ENCODE measurements at places on chromosomes 13 and 19.

- DNase-seq = no peak
Measured at GRCh38 chr13:107827840-107828549, 387.3 kb downstream of the LIG4 start.

DNA sequence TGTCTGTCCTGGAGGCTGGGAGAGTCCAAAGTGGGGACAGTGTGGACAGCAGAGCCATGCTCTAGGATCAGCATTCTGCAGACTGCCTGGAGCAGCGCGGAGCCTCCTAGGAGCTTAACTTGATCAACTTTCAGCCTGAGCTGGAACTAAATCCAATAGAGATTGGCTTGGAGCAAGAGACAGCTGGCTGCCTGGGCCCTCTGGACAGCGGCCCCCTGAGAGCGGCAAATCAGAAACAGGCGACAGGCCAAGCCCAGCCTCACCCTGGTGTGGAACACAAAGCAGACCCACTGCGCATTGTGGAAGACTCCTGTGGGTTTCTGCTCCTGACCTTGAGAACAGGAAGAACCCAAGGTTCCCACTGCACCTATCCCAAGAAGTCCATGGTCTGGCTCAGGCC lies 462.2 kb downstream of the TSHZ3 start:
- no peak for DNase-seq

GRCh38 chr13:51800486-51800885 lies 3.5 kb downstream of the DHRS12 start:
- DNase-seq = no peak

DNA sequence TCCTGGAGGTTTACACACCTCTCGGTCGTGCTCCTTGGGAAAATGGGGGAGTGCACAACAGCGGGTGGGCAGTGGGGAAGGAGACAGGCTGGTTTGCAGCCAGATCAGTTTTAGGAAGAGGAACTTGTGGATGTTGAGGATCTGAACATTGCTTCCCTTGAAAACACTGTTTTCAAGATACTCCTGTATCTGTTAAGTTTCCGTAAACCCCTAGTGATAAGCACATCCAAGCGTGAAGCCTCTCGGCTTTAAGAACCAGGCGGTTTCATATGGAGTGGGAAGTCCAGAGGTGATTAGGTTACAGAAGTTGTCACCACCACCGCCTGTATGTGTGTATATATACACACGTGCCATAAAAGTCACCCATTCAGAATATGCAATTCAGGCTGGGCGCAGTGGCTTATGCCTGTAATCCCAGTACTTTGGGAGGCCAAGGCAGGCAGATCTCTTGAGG lies 47.4 kb downstream of the SIPA1L3 start:
- DNase-seq = no peak

DNA sequence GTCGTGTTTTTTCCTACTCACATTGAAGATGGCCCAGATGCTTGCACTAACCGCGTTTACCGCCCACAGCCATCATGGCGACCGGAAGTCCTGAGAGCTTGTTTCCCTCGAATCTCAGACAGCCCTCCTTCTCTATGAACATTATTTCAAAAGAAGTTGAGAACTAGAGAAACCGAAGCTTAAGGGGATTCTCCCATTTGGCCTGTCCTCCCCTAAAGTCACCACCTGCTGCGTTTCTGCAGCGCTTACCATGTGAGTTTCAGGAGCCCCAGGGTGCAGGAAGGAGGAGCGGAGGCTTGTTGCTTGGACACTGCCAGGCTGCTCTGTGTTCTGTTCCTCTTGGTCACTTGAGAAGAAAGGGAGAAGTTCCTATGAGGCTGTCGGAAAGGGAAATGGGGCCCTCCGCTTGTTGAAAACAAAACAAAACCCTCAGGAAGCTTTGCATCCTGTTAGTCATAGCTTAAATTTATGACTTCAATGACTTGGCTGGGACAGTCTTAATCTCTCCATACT lies 6.2 kb downstream of the CARD8 start:
- peak; percentile 34 for DNase-seq

- no peak for DNase-seq
Measured at GRCh38 chr13:58004751-58005150, 373.2 kb downstream of the PCDH17 start.

GRCh38 chr13:65914716-65915115 lies 1315.4 kb downstream of the PCDH9 start:
- DNase-seq = no peak

DNA sequence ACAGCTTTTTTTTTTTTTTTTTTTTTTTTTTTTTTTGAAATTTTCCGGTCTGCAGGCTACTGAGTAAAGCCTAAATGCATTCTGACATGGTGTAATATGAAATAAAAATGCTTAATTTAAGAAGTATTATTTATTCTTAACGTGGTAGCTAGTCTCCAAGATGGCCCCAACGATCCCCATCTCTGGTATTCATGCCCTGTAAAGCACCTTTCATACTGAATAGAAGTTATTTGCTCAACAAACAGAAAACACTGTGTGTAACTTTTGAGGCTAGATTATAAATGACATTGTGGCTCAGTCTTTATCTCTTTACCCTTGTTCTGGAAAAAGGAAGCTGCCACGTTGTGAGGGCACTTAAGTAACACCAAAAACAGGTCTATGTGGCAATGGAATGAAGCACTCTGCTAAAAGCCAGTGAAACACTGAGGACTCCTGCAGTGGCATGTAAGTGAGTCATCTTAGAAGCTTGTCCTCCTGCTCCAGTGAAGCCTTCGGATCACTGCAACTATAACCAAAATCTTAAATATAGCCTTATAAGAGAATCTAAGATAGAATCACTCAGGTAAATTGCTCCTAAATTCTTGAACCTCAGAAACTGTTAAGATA lies 128.7 kb downstream of the UGGT2 start:
- no peak for DNase-seq

DNA sequence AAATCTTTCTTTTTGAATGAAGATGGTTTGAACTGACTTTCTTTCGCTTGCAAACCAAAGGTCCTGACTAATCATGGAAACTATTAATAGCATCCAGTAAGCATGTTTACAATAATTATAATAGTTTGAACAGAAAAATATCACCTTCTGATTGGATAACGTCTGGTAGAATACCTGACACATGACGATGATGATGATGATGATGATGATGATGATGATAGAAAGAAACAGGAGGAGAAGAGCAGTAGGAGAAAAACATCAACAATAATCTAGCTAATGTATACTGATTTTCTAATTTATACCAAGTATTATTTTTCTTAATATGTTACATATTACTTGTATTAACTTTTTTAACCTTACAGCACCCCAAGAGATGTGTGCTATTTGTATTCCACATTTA lies 157.5 kb upstream of the SPRY2 start:
- DNase-seq = no peak

- peak; percentile 64 for DNase-seq
Measured at GRCh38 chr19:51158474-51159129, 16.5 kb downstream of the SIGLEC7 start.

DNA sequence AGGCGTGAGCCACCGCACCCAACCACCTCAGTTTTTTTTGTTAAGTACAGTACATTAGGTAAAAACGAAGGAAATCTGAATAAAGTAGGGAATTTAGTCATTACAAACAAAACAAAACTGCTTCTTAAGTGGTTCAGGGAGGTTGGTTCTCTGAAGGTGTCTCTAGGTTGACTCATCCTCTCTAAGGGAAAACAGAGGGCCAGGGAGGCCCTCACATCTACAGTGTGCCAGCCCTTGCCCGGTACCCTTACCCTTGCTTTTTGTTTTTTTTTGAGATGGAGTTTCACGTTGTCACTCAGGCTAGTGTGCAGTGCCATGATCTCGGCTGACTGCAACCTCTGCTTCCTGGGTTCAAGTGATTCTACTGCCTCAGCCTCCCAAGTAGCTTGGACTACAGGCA lies 17.2 kb upstream of the JUND start:
- DNase-seq = no peak

- no peak for DNase-seq
Measured at GRCh38 chr13:50463719-50464118, 379.8 kb downstream of the DLEU7 start.

DNA sequence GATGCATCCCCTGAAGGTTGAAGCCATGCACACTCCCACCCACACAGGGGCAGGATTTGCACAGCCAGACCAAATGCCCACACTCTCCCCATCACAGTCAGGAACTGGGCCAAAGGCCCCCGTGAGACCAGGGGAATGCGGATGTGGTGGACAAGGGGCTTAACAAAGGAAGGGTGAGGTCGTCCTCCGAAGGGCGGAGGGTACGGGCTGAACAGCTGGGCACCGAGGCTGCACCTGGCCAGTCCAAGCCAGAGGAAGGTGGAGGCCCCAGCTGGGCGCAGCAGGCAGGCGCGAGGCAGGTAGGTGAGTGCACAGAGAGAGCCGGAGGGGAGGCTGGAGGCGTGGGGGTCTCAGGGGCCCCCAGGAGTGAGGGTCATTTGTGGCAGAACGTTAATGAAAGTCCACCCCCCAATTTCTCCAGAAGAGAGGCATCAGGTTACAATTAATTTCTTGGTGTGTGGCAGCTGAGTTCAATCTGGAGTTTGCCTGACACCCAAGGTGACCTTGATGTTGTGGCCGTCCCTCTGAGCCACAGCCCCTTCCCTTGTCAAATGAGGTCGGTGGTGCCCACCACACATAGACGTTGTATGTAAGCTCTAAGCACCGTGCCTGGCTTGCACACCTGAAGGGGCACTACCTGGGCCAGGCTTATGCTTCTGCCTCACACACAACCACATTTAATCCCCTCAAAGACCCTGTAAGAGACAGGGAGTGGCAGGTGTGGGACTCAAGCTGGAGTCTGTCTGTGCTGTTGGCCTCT lies 2.9 kb downstream of the KLK15 start:
- DNase-seq = no peak

DNA sequence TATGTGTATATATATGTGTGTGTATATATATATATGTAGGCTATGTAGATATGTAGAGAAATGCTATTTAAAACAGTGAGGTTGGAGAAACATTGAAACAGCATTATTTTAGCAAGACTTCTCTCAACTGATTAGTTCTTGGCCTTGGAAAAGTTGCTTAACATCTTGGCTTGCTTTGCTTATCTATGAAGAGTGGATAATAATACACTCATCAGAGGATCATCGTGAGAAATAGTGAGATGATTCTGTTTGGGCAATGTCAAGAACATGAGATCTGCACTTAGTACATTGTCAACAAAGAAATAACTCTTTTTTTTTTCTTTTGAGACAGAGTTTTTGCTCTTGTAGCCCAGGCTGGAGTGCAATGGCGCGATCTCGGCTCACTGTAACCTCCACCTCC lies 128.3 kb downstream of the KLF5 start:
- peak; percentile 9 for DNase-seq

DNA sequence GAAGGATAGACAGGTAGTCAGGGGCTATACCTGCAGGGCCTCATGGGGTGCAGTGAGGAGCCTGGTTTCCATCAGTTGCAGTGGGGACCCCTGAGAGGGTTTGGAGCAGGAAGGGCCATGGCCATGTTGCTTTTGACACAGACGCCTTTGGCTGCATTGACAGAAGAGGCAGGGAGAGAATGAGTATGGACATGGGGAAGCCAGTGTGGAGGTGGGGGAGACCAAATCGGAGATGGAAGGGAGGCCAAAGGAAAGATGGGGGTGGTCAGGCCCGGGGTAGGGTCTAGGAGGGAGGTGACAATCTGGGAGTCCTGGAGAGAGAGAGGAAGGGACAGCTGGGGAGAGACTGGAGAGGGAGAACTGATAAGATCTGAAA lies 1.3 kb downstream of the HSD11B1L start:
- no peak for DNase-seq

DNA sequence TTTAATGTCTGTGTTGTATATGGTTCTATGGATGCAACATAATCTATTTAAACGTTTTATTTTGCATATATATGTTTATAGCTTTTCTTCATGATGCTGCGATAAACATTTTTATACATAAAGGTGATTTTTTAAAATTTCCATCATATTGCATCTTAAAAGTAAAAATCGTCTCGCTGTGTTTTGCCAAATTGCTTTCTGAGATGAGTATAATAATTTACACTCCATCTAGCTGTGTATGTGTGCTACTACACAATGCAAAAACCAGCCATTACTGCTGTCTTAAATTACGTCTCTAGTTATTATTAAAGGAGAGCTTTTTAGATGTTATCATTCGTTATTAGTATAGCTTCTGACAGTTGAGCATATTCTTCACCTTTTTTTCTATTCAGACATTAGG lies 37.2 kb downstream of the METTL21C start:
- no peak for DNase-seq

- peak; percentile 54 for DNase-seq
Measured at GRCh38 chr13:31982540-31982939, 49.0 kb upstream of the FRY start.

- DNase-seq = no peak
Measured at GRCh38 chr13:113495494-113496210, 5.1 kb upstream of the DCUN1D2 start.

DNA sequence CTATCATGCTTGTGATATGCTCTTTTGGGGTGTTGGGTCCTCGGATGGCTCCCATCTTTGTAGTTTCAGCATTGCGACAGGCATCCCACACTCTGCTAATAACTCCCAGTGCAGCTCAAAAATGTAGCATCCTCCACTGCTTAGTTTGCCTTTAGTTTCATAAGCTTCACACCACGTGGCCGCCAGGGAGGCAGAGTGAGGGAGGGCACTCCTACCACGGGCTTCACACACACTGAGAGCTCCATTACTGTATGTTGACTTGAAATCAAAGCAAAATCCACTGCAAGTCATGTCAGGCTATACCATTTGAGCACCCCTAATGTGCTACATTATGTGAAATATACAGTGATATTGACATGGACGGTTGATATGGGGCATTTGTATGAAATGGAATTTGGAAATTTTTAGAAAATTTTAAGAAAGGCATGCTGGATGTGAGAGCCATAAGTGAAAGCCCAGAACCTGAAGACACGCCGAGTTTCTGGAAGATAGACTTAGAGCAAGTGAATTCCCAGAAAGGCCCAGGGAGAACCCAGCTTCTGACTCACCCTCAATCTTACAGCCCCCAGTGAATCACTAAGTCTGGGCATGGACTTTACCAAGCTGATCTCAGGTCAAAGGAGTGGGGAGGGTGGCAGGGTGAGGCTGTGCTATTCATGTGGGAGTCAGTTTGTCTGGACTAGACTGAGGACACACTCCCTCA lies 94.1 kb downstream of the HSPH1 start:
- DNase-seq = no peak

DNA sequence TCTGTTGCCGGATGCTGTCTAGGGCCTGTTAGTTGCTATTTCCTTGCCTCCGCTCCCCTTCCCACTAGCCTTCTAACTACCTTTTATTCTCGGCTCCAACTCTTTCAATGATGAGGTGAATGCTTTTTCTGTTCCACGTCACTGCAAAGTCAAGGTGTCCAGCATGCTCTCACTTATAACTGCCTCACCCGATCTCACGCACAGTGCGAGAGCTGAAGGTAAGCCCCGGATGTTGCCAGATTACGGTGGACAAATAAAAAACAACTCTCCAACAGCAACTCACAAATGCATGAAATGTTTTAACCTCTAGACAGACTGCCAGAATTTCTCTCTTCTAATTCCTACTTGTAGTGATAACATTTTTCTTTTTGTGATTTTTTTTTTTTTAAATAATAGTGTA lies 169.9 kb downstream of the STK24 start:
- DNase-seq = no peak

- no peak for DNase-seq
Measured at GRCh38 chr13:91313103-91313502, 34.4 kb upstream of the MIR17HG start.

- DNase-seq = no peak
Measured at GRCh38 chr13:98577836-98578285, 954 bp upstream of the STK24 start.

GRCh38 chr19:15976836-15977689 lies 28.3 kb downstream of the OR10H4 start:
- DNase-seq = no peak

- peak; percentile 58 for DNase-seq
Measured at GRCh38 chr19:44050740-44051649, 841 bp upstream of the ZNF223 start.
